ENCODE measurements at places on chromosomes 4 and X.

DNA sequence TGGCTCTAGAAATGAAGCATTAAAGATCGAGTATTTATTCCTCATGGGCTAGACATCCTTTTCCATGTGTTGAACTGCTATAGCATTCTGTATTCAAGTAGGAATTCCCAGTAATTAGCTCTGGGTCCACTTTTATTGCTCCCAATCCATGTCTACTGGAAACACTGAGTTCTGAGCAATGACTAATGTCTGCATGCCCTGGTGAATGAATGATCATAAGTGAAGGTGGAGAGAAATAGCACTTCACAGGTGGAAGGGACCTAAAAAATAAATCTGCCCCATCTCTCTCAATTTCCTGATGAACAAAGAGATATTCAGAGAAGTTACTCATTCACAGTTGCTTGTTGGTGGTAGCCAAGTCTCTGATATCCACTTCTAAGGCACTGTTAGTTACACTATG lies 34.6 kb upstream of the CXCL8 start:
- DNase-seq: no peak

DNA sequence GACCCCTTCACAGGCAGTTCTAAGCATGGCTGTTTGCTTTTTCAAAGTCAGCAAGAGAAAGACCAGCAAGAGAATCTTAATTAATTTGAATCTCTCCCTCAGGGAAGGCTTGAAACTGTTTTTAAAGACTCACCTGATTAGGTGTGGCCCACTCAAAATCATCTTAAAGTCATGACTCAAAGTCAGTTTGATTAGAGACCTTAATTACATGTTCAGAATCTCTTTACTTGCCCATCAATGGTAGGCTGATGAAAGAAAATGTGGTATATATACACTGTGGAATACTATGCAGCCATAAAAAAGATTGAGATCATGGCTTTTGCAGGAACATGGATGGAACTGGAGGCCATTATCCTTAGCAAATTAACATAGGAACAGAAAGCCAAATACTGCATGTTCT lies 247.5 kb upstream of the PRKX start:
- DNase-seq: no peak

- no peak for DNase-seq
These were observed 2.0 kb upstream of the PDK3 start for GRCh38 chrX:24463077-24463476.

GRCh38 chrX:35622040-35622439 lies 176.1 kb upstream of the MAGEB16 start:
- no peak for DNase-seq

DNA sequence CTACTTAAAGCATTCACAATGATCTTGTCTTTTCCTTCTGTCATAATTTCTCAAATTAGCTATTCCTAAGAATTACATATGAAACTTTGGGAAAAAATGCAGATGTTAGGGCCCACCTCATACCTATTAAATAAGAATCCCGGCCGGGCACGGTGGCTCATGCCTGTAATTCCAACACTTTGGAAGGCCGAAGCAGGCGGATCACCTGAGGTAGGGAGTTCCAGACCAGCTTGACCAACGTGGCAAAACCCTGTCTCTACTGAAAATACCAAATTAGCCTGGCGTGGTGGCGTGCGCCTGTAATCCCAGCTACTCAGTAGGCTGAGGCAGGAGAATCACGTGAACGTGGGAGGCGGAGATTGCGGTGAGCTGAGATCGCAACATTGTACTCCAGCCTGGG lies 158.4 kb upstream of the TLL1 start:
- no peak for DNase-seq

- peak; percentile 60 for DNase-seq
These were observed 462.4 kb upstream of the NDST4 start for GRCh38 chr4:115575851-115576250.

DNA sequence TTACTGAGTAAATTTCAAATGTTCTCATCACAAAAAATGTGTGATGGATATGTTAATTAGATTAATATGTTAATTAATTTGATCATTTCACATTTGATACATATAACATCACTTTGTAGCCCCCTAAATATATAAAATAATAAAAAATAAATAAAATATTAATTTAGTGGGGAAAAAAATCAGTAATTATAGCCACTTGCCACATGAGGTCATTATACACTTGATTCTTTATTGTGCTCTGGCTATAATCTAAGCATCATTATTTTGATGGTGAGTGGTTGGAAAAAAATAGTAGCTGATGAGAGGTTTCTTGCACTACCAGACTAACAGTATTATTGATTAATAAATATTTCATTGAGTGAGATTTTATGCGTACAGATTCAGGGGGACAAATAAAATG lies 57.4 kb downstream of the DCK start:
- DNase-seq: no peak

- DNase-seq: no peak
These were observed 32.3 kb downstream of the USP53 start for GRCh38 chr4:119244832-119245231.

GRCh38 chr4:89497517-89498308 lies 190.1 kb upstream of the GPRIN3 start:
- no peak for DNase-seq

DNA sequence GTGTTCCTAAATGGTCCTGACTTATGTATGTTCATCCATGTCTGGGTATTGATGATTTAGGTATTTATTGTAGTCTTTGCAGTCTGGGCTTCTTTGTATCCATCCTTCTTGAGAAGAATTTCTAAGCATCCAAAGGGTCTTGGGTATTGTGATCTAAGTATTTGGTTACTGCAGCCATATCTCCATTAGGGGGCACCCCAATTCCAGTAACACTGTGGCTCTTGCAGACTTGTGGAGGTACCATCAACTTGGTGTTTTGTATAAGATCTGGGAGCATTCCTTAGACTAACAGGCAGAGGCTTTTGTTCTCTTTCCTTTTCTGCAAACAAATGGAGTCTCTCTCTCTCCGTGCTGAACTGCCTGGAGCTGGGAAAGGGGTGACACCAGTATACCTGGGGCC lies 113.7 kb upstream of the NEXMIF start:
- peak; percentile 41 for DNase-seq

- peak; percentile 47 for DNase-seq
These were observed at the start of gene IGFBP7 for GRCh38 chr4:57109847-57110639. IGFBP7 (minus strand) TSS chr4:57110385; CDS start chr4:57110351, 34 bp downstream.

GRCh38 chr4:66574145-66574978 lies 904.1 kb upstream of the EPHA5 start:
- peak; percentile 28 for DNase-seq

- no peak for DNase-seq
These were observed 95.7 kb upstream of the MAOA start for GRCh38 chrX:43560247-43560946.

- no peak for DNase-seq
These were observed 238.1 kb upstream of the CXXC4 start for GRCh38 chr4:104732766-104733165.

GRCh38 chrX:134929808-134930207 lies 61.0 kb upstream of the SMIM10 start:
- no peak for DNase-seq

DNA sequence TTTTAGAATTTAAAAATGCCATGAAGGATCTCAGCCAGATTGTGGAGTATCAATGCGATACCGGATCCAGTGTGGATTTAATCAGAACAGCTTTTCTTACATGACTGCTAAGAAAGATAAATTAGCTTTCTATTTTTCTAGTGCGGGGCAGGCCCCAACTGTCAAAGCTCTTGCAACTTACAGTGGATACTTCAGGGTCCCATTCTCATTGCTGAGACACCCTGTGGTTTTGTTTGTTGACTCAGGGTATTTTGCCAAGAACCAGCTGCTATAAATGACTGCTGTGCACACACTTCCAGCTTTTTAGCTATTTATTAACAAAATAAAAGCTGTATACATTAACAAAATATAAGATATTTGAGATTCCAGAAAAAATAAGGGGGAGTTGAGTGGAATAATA lies 166.4 kb downstream of the DCLK2 start:
- DNase-seq: peak; percentile 23

- DNase-seq: no peak
These were observed 86.8 kb downstream of the ZNF718 start for GRCh38 chr4:211033-211511.

DNA sequence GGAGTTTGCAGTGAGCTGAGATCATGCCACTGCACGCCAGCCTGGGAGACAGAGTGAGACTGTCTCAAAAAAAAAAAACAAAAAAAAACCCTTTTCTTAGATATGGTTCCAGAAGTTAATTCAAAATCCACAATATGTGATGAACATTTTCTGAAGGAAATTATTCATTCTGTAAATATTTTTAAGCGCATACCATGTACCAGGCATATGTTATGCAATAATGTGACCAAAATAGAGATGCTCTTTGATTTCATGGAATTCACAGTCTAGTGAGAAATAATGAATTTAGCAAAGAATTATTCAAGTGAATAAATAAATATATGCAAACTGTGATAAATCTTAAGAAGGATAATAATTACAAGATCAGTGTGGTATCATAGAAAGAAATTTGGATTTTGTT lies 174.7 kb downstream of the GC start:
- no peak for DNase-seq

GRCh38 chr4:70734971-70735370 lies 13.2 kb downstream of the RUFY3 start:
- DNase-seq: no peak

- DNase-seq: no peak
These were observed 103.6 kb downstream of the RAPGEF2 start for GRCh38 chr4:159206427-159206871.

GRCh38 chr4:134756421-134756820 lies 554.8 kb upstream of the PABPC4L start:
- no peak for DNase-seq

- no peak for DNase-seq
These were observed 62.8 kb downstream of the SH3KBP1 start for GRCh38 chrX:19824603-19825002.

- DNase-seq: peak; percentile 65
These were observed 40.8 kb downstream of the RHOXF2B start for GRCh38 chrX:120036704-120037103.

DNA sequence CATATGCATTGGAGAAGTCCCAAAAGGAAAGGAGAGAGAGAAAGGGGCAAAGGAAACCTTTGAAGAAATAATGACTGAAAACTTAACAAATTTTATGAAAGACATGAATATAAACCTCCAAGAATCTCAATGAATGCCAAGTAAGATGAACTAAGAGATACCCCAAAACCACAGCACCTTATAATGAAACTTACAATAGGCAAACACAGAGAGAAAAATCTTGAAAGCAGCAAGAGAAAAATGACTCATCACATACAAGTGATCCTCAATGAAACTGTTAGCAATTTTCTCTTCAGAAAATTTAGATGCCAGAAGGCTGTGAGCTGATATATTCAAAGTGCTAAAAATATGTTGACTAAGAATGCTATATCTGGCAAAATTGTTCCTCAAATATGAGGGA lies 10.1 kb downstream of the SMIM10L2A start:
- DNase-seq: no peak

DNA sequence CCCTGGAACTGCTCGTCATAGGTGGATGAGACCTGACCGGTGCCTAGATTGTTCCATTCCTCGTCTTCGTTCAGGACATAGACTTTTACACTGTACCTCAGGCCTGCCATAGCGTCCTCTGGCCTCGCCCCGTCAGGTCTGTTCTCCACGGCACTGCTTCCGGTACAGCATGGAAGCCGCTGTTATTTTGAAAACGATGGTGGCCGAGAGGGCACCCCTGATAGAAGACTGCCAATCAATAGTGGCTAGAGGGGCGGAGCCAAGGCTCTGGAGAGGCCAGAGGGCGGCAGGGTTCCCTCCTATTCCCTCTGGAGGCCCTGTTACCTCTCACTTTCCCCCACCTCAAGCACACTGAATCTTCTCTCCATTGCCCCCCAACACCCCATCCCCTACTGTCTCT lies at the start of gene PPP4R3C:
TSS of gene PPP4R3C (minus strand) at position 155 of the 400 bp plus-strand sequence. CDS start at position 110, 45 bp downstream.
- DNase-seq: no peak

GRCh38 chr4:5381961-5382441 lies 326.4 kb downstream of the EVC2 start:
- no peak for DNase-seq

GRCh38 chrX:41750716-41751115 lies 26.7 kb downstream of the GPR82 start:
- no peak for DNase-seq

- DNase-seq: no peak
These were observed 15.5 kb downstream of the PRRG1 start for GRCh38 chrX:37364666-37365065.

DNA sequence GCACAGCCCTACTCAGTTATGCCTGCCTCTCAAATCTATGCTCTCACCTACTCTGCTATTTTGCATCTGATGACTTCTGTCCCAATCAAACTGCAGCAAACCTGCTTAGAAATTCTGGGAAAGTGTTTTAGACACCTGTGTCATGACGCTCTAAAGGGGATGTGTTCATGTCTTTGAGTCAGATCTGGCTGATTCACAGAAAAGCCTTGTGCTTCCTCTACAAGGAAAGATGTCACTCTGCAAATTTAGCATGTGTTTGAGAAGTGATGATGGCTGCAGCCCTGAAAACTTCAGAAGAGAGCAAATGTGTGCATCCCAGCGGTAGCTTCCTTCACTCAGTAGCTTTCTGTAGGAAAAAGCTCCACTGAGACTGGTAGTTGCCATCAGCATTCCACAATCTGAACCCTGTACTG lies 235.4 kb downstream of the MGST2 start:
- no peak for DNase-seq

- DNase-seq: no peak
These were observed 55.5 kb upstream of the SMIM10 start for GRCh38 chrX:134935276-134935675.
